ENCODE measurements at places on chromosomes 2 and 18. TPM values are rescaled to one million over a fixed set of nuclear protein-coding genes. Genes with fewer than 3 reads are reported as not detected.

DNA sequence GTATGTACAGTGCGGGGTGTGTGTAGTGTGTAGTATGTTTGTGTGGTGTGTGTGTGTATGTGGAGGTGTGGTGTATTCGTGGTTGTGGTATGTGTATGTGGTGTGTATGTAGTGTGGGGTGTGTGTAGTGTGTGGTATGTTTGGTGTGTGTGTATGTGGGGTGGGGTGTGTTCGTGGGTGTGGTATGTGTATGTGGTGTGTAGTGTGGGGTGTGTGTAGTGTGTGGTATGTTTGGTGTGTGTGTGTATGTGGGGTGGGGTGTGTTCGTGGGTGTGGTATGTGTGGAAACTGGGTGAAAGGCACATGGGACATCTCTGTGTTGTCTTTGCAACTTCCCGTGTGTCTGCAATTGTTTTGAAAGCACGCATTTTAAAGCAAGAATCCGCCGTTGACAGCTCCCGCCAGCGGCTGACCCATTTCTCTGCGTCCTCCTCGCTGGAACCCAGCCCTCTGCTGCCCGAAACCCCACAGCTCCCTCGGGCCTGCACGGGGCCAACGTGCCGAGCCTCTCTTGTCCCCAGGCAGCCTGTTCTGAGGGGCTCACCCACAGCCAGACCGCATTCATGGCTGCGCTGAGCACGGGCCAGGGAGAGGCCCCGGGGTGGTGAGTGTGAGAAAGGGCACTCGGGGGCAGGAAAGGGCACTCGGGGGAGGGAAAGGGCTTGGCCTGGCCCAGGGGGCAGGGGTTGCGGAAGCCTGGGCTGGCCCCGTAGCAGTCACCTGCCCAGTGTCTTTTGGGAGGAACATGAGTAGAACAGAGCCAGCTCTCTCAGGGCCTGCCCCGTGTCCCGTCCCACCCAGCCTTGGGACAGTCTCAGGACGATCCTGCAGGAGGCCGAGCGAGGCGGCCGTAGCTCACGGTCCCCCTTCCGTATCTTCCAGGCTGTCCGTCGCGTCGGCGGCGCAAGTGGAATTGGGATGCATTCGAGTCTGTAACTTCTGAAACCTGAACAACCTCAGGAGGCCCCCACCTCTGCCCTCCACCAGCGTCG, 61.4 kb downstream of the TWIST2 start:
- DNase-seq = no peak

DNA sequence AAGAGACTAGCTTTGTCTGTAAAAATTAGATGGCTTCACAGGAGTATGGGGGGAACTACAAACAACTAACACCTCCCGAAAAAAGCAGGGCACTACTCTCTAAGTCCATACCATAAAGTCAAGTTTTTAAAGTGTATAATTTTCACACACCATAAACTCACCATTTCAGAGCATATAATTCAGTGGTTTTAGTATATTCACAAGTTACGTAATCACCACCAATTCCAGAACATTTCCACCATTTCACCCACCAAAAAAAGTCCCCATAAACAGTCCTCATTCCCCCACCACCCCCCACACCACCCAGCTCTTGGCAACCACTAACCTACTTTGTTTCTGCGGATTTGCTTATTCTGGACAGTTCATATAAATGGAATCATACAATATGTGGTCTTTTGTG, 33.8 kb downstream of the CFAP36 start:
- no peak for DNase-seq

Gene BCL2
- total RNA-seq = 2.1 TPM

Gene PDE1A
- 1.9 TPM for total RNA-seq
